ENCODE measurements at places on chromosomes 13 and 19. TPM values are rescaled to one million over a fixed set of nuclear protein-coding genes. Genes with fewer than 3 reads are reported as not detected.

The ETV2 gene
- 1.6 TPM for total RNA-seq

DNA sequence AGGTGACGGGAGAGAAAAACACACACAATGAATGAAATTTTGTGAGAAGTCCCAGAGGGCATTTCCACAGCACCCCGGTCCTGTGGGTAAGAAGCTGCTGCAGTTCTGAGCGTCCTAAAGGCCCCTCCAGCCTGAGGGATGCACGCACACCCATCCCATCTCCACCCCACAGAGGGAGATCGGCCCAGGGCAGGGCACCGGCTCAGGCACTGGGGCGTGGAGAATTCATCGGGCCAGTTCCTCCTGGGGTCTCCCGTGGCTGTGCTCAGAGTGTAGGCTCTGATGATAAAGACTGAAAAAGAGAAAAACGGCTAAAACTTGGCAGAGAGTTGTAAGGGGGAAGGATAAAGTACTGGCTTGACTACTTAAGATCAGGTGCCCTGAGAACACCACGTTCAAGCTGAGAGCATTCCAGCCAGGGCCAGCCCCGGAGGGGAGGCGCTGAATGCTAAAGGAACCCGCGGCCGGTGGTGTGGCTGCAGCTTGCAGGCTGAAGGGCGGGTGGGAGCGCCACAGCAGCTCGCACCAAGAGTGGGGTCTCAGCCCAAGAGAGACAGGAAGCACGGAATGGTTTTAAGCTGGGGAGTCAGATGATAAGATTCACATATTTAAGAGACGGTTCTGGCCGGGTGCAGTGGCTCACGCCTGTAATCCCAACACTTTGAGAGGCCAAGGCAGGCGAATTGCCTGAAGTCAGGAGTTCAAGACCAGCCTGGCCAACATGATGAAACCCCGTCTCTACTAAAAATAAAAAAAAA is 121.9 kb upstream of the SPACA7 start:
- H3K27me3 ChIP-seq = peaks cover 6% of the 10 kb centered on the region
- no peaks in the 10 kb centered on the region for H3K4me1 ChIP-seq
- no peak for DNase-seq
- H3K4me3 ChIP-seq = no peak overlapping the region
- no peaks in the 10 kb centered on the region for H3K36me3 ChIP-seq
- H3K27ac ChIP-seq = no peak overlapping the region

The USHBP1 gene
- 5.2 TPM for total RNA-seq

DNA sequence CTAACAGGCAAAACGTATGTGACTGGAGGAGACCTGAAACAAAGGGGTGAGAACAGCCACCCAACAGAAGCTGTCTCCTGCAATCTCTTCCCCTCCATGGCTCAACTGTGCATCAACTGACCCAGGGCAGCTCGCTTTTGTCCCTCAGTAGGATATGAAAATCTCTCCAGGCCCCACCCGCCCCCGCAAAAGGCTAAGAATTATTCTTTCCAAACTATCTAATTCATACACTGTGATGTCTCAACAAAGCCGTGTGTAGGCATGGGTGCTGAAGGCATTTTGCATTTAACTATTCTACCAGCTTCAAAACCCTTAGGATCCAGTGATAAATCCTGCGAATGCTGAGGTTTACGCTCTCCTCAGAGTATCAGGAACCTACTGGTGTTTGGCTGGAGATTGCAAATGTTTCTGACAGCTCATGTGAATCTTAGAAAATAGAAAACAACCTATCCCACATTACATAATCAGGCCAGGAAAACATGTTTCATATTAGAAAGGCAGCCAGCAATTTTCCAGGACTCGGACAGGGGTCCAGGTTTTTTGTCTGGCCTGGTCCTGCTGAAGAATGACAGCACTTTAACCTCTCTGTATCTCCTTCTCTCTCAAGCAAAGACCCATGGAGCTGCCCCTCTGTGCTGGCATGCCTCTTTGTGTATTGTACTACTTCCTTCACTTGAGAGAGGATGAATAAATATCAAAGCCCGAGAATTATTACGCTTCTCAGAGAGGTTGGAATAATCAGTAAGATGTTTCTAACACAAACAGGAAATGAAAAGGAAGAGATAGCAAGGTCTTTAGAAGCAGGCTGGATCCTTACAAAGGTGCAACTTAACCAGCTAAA is 17.3 kb downstream of the DHRS12 start:
- peaks cover 26% of the 10 kb centered on the region for H3K4me1 ChIP-seq
- peak; percentile 82 for DNase-seq
- H3K4me3 ChIP-seq = no peak overlapping the region

GRCh38 chr13:30142486-30143211 is 164.7 kb downstream of the KATNAL1 start:
- no peak overlapping the region for H3K4me3 ChIP-seq
- peak; percentile 61 for DNase-seq
- peaks cover 16% of the 10 kb centered on the region for H3K4me1 ChIP-seq
- H3K27ac ChIP-seq = no peak overlapping the region
- peaks cover 3% of the 10 kb centered on the region for H3K27me3 ChIP-seq

GRCh38 chr13:29487466-29488454 is 107.7 kb downstream of the SLC7A1 start:
- peaks cover 5% of the 10 kb centered on the region for H3K4me1 ChIP-seq
- peaks cover 9% of the 10 kb centered on the region for H3K36me3 ChIP-seq
- no peak overlapping the region for H3K27ac ChIP-seq
- H3K27me3 ChIP-seq = peaks cover 2% of the 10 kb centered on the region
- no peak overlapping the region for H3K4me3 ChIP-seq
